ENCODE measurements at places on chromosomes 12 and 14. TPM values are rescaled to one million over a fixed set of nuclear protein-coding genes. Genes with fewer than 3 reads are reported as not detected.

DNA sequence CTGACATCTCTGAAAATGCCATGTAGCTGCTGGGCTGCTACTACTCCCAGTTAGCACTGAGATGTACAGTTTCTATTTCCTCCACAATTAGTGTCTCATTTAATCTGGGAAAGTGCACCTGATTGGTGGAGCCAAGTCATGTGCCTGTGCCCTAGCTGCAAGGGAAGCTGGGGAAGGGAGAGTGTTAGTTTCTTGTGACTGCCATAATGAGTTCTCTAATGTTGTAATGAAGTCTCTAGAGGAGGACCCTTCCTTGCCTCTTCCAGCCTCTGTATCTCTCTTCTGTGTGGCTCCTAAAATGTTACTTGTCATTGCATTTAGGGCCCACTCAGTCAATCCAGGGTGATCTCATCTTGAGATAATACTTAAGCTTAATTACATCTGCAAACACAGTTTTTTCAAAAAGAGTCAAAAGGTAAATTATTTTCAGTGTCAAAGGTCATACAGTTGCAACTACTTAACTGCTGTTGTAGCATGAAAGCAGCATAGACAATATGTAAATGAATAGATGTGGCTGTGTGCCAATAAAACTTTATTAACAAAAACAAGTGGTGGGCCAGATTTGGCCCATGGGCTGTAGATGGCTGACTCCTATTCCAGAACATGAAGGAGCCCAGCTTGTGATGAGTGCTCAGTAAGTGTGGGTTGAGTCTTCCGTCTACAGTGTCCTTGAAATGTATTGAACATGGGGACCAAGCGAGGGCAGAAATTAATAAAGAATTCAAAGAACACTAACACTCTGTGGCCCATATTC, 137.2 kb upstream of the MAP1LC3B2 start:
- DNase-seq = no peak

GRCh38 chr14:64937821-64938193, 4.7 kb downstream of the GPX2 start:
- no peak for DNase-seq

GRCh38 chr12:3213768-3214167, 136.6 kb downstream of the TSPAN9 start:
- DNase-seq = no peak

TAS2R10 gene
- total RNA-seq = 0.30 TPM

DNA sequence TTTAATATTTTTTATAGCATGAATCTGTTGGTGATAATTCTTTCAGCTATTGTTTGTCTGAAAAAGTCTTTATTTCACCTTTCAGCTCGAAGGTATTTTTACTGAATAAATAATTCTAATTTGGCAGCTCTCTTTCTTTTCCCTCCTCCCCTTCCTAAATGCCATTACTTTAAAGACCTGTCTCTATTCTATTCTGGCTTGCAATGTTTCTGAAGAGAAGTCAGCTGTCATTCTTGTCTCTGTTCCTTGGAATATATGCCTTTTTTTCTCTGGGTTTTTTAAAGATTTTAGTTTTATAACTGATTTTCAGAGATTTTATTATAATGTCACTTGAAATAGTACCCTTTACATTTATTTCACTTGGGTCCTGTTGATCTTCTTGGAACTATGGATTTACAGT, 237.9 kb upstream of the DAAM1 start:
- DNase-seq = no peak

- DNase-seq = no peak
Observed at GRCh38 chr14:31568161-31568560, 7.0 kb downstream of the NUBPL start.

CLEC12A gene
- 0.30 TPM for total RNA-seq

MYH6 gene
- 170 TPM for total RNA-seq

- no peak for DNase-seq
Observed at GRCh38 chr14:64474041-64474440, 8.7 kb downstream of the AKAP5 start.

DNA sequence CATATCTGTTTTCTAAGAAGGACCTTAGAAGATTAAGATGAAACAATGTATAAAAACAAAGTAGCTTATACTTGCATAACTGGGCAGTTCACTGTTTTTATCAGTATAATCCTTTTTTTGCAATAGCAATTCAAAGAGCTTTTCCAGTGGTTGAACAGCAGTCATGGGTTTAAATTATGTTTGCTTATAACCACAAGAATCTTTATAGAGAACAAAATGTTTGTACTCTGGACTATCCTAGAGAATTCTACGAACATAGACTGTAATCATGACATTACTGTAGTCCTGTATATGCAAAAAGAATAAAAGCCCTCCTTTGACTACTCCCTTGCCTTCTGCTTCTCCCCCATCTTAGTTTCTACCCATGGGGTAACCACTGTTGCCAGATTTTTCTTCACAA, 5.7 kb downstream of the FAM177A1 start:
- no peak for DNase-seq

- DNase-seq = no peak
Observed at GRCh38 chr12:24996820-24997219, 47.9 kb upstream of the BCAT1 start.

GPRC5D gene
- not detected for total RNA-seq

DNA sequence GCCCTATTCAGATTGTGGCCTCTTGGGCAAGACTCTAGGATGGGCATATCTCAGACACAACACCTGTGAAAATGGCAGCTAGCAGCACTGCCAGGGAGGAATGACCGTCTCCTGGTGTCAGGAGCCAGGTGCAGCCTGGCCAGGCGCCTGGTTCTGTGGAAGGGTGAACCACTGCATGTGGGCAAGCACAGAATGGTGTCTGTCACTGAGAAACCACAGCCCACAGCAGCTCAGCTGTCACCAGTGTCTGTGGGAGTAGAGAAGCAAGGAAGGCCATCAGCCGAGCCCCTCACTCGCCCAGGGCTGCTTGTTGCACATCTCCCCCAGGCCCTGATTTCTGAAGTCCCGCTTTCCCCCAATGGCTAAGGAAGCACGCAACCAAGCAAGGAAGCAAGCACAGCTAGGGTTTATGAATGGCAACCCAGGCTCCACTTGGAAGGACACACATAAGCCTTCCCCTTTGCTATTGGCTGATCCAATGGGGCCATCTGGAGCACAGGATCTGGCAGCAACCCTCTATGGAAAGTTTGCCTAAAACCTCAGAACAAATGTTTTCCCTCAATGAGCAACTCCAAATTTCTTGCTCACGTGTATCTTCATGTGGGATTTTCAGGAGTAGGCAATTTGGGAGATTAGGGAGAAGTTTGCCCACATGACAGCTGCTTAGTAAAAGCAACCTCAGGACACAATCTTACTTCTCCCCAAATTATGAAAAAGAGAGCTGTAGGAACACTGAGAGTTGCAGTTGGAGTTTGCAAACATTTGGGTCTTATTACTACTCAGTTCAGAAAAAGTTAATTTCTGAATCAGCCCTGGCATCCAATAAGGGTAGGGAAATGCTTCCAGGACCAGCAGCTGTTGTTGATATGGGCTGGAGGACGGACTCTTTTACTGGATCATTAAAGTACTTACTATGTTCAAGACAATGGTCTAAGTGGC, 44.7 kb downstream of the GPHB5 start:
- no peak for DNase-seq

DNA sequence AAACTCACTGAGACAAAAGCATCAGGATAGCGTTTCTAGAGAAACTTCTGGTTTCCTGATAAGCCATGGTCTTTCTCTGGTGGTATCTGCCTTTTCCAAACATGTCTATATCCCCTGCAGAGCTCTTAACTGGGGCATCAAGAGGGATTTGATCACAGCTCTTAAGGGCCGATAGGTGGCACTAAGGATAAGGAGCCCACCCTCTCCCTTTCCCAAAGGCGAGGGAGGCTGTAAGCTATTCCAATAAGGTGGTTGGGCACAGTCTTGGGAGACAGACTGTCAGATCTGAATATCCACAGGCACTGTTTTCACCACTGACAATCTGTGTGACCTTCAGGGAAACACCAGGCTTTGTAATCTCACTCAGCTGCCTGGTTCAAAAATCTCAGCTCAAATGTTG, 206.0 kb downstream of the ADGRD1 start:
- no peak for DNase-seq

DNA sequence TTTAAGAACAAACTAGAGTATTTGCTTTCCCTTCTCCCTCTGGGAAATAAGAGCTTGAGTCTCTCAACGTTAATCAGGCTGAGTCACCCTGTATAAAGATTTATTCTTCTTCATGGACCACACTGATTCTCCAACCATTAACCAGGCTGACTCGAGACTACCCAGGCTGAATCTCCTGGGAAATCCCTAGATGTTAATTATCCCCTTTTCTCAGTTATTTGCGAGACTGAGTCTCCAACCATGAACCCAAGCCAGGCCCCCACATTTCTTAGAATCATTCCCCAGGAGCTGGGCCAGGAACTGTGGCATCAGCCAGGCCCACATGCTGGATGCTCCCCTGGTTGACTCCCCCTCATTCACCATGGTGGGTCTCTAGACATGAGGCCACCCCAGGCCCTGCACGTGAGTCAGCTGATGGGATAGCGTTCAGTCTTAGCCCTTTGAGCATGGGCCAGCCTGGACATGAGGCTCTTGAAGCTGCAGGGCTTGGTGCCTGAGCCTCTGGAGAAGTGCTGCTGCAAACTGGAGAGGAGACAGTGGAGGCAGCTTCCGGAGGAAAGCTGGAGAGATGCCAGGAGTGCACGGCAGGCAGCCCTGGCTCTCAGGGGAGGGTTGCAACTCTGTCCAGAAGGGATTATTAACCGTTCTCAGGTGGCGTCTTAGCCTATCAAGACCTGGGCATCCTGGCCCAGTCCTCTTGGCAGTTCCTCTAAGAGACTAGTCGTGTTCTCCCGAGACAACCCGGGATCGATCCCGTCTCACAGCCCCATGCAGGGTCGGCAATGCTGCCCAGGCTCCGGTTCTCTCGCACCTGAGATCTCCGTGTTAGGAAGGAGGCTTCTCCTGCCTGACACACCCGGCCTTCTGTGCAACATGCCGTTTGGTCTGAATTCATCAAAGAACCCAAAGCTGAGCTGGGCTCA, 296.6 kb downstream of the ADGRD1 start:
- DNase-seq = no peak

SERPINA10 gene
- not detected for total RNA-seq

GRCh38 chr12:92058664-92059063, 87.0 kb downstream of the BTG1 start:
- no peak for DNase-seq

DNA sequence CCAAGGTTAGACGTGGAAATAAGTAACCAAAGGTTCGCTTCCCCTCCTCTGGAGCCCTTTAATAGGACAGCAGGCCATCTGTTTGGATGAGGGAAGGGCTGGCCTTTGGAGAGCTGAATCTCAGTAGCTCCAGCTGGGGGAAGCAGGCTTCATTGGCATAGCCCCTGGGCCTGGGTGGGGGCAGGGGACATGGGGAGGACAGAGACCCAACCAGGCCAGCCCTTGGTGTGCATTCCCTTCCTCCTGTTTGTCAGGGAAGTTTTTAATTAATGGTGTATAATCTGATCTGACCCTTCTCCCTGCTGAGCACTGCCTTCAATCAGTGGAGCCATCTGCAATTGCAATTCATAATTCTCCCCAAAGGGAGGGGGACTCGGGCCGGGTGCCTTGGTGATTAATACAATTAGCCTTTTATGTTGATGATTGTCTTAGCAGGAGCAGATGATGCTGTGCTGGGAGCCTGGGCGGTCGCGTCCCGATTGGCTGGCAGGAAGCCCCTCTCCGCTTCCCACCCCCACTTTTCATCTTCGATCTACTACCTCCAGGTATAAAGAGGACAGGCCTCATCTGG, 6.4 kb downstream of the AQP6 start:
- DNase-seq = no peak

- DNase-seq = no peak
Observed at GRCh38 chr12:75432924-75433323, 42.0 kb downstream of the GLIPR1L2 start.

DNA sequence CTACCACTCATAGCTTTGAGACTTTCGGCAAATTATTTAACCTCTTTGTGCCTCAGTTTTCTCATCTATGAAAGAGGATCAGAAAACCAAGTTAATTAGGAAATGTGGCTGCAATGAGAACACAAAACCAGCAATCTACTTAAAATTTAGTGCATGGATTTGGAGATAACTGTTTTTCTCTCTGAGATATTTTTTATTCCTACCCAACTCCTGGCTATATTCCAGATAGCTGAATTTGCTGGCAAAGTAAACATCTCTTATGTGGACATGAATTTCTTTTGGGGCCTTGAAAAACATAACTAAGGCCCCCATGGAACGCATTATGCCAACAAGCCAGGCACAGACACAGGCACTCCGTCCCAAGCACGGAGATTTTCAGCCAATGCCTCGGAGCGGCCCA, 53.4 kb upstream of the FOXN3 start:
- no peak for DNase-seq

GRCh38 chr14:46487582-46488350, 163.8 kb downstream of the RPL10L start:
- DNase-seq = no peak

PLA2G1B gene
- total RNA-seq = not detected

DNA sequence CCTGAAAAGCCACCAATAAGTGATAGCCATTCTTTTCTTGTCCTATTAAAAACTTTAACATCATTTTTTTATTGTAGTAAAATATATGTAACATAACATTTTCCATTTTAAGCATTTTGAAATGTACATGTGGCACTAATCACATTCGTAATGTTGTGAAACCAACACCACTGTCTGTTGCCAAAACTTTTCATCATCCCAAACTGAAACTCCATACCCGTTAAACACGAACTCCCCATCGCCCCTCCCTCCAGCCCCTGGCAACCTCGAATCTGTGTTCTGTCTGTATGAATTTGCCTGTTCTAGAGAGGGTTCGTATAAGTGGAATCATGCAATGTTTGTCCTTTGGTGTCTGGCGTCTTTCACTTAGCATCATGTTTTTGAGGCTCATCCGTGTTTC, 75.9 kb downstream of the CCDC92 start:
- no peak for DNase-seq

P2RX7 gene
- total RNA-seq = 0.65 TPM
